HuH-7.5 (cell line): ENCODE measurements at places on chromosomes 7 and 10.

DNA sequence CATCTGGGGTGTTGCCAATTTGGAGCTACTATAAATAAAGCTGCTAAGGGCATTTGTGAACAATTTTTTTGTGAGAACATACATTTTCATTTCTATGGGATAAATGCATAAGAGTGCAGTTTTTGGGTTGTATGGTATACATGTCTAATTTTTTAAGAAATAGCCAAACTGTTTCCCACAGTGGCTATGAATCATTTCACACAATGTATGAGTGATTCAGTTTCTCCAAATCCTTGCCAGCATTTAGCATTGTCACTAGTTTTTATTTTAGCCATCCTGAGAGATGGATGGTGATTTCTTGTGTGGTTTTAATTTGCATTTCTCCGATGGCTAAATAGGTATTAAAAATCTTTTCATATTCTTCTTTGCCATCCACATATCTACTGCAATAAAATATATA, 105.3 kb downstream of the AMPH start:
- no peak for DNase-seq

DNA sequence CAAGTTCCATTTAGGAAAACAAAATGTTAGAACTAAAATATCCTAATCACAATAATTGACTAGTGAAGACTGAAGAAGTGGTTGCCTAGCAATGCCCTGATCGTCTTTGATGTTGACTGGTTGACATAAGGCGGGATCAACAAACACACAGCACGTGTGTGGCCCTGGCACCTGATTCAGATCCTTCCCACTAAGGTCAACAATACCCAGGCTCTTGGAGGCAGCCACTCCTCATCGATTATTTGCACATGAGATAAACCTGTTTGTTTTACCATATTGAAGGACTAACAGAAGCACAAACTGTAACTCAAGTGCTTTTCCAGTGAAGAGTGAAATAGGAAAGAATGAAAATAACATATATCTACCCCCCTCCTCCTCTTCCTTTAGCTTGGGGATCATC, 15.6 kb downstream of the FANK1 start:
- no peak for DNase-seq

GRCh38 chr7:79451580-79451979, 1.9 kb downstream of the MAGI2 start:
- DNase-seq = no peak

- DNase-seq = no peak
Observed at GRCh38 chr7:43502941-43503340, 80.0 kb upstream of the STK17A start.

DNA sequence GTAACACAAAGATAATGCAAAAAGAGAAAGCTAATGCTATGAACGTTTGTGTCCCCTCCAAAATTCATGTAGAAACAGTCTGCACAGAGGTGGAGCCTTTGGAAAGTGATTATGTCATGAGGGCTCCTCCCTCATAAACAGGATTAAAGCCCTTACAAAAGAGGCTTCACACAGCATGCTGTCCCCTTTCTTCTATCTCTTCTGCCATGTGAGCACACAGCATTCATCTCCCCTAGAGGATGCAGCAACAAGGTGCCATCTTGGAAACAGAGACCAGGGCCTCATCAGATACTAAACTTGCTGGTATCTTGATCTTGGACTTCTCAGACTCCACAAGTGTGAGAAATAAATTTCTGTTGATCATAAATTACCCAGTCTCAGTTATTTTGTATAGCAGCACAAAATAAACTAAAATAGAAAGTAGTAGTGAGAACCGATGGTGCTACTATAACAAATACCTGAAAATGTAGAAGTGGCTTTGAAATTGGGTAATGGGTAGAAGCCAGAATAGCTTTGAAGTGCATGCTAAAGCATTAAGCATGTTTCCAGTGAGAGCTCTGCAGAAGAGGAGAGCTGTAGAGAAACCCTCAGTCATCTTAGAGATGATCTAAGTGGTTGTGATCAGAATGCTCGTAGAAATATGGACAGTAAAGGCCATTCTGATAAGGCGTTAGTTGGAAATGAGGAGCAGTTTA, 108.7 kb downstream of the DNAJC1 start:
- no peak for DNase-seq

DNA sequence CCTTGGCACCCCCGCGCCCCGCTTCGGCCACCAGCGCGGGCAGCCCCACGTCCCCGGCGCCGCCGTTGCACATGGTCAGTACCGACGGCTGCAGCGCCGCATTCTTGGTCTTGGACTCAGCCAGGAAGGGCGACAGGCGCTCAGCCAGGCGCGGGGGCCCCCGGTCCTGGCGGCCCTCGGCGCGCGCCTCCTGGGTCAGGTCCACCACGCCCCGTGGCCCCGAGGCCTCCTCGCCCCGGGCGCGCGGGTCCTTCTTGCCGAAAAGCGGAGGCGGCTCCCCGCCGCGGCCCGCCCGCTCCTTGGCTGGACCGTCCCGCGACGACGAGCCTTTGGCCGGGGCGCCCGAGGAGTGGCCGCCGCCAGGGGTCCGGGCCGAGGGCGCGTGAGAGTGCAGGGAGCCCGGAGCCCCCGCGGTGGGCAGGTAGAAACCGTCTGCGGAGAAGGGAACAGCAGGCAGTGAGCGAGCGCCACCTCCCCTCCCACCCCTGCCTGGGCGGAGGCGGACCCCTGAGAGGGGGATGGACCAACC, 34.7 kb downstream of the TNRC18 start:
- no peak for DNase-seq

DNA sequence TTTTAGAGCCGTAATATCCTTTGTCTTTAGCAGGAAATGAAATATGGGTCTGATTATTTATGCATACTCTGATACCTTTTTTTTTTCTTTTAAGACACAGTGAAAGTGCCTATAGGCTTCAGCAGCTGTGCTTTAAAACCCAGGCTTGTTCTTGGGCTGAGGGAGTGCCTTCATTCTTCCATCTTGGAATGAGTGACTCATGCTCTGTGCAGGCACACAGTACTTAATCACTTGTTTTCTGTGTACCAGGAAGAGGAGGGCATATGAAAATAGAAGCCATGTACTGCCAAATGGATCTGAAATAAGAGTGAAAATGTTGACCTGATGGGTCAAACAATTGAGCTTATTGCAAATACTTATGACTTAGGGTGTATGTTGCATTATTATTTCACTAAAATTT, 12.0 kb downstream of the INPP5F start:
- DNase-seq = no peak

- no peak for DNase-seq
Observed at GRCh38 chr7:120207037-120207436, 65.9 kb upstream of the KCND2 start.

- no peak for DNase-seq
Observed at GRCh38 chr10:14253711-14254110, 77.0 kb downstream of the FRMD4A start.

DNA sequence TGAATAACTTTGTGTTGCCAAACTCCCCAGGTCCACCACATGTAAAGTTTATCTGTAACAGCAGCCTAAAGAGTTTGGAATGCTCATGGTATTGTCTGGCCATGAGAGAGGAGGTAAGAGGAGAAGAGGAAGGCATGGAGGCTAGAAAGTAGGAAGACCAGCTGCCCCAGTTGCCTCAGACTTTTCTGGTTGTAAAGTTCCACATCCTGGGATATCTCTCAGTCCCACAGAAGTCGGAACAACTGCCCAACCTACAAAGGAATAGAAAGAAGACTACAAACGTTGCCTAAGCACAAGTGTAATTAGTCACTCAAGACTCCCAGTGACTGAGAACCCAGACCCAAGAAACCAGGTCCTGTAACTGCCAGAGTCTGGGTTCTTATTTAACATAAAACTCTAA, 47.3 kb downstream of the CREB3L2 start:
- no peak for DNase-seq

GRCh38 chr7:106246902-106247711, 37.7 kb downstream of the NAMPT start:
- DNase-seq = no peak

DNA sequence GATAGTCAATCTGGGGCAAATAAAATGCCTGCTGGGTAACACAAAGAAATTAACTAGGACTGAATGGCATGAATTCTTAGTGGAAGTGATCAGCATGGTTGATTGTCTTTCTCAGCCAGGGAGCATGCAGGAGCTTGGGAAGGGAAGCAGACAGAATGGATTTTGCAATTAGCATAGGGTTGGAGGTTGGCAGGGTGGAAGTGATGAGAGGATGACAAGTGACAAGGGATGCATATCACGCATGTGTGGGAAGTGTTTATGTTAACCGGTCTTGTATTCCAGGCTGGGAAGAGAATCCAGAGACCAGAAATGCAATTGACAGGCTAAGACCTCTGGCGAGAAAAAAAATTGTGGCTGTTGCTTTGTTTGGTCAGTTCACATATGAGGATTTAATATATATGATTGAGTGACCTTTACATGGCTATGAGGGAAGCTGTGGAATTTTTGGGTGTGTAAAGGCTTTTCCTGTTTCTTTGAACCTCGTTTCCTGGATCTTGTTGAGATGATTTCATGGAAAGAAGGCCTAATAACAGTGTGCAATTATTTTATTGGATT, 8.3 kb downstream of the MDFIC start:
- no peak for DNase-seq

DNA sequence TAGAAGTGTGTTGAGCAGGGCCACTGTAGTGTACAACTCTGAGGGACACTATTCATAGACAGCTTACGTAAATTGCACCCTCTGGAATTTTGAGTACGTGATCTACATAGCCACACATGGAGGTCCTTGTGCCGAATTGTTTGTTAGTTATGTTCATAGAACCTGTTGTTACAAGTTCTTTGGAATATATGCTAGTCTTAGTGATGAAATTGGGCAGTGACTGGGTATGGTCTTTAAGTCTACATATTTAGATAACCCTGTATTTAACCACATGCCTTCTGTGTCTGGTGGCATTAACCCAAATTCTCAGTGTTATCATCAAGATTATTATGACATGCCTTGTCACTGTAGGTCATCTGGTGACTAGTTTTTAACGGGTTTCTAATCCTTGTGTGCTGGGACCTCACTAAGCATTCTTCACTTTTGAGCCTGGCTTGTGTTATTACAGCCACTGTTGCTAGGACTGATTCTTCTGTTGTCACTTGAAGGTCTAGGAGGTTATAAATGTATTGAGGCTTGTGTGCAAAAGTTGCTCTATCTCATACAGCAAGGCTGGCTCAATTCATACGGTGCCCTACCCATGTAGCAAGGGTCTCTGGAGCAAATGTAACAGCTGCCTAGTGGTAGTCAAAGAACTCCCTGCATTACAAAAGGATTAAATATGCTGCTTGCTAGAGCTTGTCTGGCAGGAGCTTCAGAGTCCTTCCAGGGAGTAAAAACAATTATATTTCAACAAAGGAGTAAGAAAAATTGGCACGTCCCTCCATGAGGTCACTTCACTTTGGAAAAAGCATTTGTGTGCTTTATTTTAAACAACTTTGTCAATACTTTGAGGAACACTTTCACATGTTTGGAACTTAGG, 65.4 kb downstream of the CDK14 start:
- no peak for DNase-seq

DNA sequence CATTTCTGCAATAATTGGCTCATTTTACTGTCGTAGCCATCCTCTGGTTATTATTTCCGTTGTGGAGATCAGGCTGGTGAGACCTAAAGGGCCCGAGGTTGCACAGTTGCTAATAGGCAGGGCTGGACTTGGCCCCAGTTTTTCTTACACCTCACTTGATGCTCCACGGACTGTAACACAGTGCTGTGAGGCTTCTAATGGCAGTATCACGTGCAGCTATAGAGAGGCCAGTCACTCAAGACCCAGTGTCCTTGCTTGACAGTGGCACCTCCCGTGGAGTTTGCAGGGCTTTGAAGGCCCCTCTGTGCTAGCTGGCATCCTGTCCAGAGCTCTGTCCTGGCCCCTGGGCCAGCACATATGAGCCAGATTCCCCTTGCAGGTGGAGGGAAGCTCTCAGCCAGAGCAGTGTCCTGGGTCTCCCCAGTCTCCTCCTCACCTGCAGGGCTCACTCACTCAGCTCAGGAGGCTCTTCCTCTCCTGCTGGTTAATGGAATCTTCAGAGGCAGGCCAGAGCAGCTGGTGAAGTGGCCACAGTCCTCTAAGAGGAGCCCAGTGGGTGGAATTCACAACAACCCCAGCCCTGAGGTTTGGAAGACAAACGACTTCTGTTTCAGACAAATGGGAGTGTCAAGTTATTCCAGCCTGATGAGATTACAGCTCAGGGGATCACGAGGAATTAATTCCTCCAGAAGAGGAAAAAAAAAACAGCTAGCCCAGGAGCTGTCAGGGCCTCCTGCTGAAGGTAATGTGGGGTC, 114.2 kb upstream of the FAM180A start:
- no peak for DNase-seq

GRCh38 chr10:110151467-110151866, 55.9 kb upstream of the MXI1 start:
- no peak for DNase-seq

- no peak for DNase-seq
Observed at GRCh38 chr7:138125119-138125518, 48.9 kb downstream of the AKR1D1 start.

DNA sequence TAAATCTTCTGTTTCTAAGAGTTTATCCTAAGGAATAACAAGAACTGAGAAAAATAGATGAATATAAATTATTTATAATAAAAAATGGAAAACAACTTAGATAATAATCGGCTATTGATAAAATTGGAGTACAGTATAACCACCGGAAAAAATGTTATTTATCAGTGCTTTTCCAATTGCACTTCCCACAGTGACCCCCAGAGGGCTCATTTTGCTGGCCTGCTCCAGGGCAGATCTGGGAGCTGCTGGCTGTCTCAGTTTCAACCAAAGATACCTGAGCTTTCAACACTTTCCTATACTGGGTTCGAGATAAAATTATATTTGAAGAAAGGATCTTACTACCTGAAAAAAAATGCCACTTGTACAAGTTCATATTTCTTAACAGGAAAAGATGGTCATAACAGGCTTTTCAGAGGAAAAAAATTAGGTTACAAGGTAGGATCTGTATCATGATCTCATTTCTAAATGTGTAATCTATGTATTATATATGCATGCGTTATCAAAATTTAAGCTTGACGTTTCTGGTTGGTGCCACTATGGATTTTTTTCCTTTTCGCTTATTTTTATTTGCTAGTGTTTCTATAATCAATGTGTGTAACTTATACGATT, 165.7 kb downstream of the NPSR1 start:
- DNase-seq = peak; percentile 58

GRCh38 chr7:67847092-67847787, 850.6 kb downstream of the TYW1 start:
- no peak for DNase-seq

DNA sequence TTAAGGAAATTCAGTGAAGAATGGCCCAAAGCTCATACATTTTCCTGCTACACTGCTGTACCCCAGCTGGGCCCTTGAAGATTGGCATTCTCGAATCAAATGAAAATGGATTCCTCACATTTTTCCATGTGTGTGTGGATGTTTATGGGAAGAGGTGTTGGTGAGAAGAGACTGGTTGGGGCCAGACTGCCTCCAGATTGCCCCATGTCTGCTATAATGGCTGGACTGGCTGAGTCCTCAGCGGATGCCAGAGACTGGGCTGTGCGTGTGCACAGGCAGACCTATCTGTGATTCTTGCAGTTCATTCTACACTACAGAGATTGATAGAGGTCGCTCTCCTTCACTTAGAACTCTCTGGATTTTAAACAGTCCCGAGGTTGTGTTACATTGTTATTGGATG, 183.6 kb upstream of the GDF10 start:
- no peak for DNase-seq

- DNase-seq = no peak
Observed at GRCh38 chr10:20185116-20185515, 368.9 kb downstream of the PLXDC2 start.

GRCh38 chr10:8221451-8221850, 167.0 kb downstream of the GATA3 start:
- no peak for DNase-seq

GRCh38 chr10:3741688-3742461, 43.1 kb downstream of the KLF6 start:
- DNase-seq = no peak

- DNase-seq = no peak
Observed at GRCh38 chr7:30913821-30914515, 2.3 kb downstream of the AQP1 start.
